Stimulated activated CD4-positive, alpha-beta T cell treated with anti-CD3 and anti-CD28 coated beads, Interleukin-4, amount 100 ng/mL, for 24 hours (primary cell): ENCODE measurements at places on chromosomes 2 and 18.

DNA sequence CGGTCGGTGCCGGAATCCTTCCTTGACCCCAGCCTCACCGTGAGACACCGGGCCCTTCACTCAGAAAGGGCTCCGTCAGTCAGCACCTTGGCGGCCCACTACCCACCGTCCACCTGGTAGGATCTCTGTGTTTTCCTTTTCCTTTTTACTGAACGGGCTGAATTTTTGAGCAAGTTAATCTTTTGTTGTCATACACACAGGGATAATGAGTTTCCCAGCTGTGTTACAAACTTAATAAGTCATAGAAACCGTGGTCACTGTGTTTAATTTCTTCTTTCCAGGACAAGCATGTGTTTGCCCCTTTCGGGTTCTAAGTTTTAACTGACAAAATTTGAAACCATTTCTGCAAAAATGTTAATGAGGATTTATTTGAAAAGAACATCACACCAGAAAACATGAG, 39.0 kb upstream of the TPO start:
- no peak for DNase-seq

DNA sequence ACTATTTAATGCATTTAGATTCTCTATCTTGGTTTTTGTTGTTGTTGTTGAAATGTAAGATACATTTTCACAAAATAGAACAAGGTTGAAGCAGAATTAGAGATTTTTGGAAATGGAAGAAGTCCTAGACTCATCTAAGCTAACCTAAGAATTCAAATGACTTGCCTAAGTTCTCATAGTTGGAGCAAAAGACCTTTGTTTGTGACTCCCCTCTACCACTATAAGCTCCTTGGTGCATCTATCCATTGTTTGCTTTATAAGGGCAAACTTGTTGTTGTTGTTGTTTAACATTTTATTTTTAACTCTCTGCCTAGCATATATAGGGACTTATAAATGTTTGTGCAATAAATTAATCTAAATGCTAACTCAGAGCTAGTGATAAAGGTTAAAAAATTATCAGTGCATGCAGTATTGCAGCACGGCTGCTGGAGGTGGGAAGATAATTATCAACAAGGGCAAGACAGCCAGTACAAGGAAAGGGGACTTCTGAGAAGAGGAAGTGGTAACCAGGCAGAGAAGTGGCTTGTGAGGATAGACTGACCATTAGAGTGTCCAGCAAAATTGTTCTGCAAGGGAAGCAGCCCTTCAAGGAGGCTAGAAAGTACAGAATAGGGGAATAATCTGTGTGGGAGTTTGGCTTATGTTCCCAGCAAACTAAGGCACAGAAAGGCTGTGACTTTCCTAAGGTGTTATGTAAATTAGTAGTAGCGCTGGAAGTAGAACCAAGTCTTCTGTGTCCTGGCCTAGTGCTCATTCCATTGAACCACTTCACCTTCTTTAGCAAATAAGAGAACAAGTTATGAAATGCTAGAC, 38.1 kb upstream of the ACYP2 start:
- no peak for DNase-seq

- DNase-seq: no peak
These were observed 33.6 kb downstream of the FARP2 start for GRCh38 chr2:241389697-241390096.

GRCh38 chr2:65320042-65320725, 92.6 kb downstream of the ACTR2 start:
- peak; percentile 22 for DNase-seq

GRCh38 chr2:176111309-176111663, 4.2 kb downstream of the HOXD11 start:
- DNase-seq: no peak

DNA sequence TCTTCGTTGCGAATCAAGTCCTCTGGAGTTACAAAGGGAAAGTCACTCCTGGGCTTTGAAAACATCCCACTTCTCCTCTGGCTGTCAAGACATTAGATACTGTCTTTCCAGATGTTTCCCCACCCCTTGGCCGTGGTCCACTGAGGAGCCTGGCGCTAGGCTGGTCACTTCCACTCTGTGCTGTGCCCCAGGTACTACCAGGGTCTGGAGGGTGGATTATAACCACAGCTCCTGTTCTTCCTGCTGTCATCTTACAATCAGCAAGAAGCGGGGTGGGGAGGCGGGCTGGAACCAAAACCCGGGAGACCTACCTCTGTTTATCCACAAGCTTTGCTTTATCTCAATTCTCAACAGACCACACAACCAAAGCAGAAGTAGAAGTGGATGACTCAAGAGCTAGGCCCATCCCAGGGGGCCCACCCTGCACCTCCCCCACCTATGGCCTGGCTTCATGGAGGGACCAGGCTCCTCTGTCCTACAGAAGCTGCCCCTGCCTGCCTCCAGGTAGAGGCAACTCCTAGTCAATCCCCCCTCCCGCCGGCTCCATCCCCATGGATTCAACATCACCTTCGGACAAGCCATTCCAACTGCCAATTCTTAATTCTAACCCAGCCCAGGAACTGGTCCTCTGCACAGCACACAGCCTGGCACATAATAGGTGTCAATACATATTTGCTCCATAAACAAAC, 17.8 kb downstream of the SMAD7 start:
- DNase-seq: no peak

DNA sequence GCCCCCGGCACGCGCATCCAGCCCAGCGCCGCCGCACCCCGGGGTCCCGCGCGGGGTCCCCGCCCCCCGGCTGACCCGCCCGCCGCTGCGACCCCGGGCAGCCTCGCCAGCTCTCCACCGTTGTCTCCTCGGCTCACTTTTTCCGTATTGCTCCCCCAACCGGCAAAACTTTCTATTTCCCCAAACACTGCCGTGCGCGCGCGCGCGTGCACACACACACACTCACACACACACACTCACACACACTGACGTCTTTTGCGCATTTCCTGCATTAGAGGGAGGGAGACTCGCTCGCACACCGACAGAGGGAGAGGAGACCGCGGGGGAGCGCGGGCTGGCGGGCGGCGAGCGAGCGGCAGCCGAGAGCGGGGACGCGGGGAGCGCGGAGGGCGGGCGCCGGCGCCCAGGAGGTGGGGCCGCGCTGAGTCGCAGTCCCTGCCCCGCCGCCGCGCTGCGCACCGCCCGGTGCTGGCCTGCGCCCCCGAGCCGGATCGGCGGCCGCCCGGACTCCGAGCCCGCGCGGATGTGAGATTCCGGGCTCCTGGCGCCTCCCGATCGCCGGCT, 542 bp upstream of the PRKCE start:
- peak; percentile 91 for DNase-seq

DNA sequence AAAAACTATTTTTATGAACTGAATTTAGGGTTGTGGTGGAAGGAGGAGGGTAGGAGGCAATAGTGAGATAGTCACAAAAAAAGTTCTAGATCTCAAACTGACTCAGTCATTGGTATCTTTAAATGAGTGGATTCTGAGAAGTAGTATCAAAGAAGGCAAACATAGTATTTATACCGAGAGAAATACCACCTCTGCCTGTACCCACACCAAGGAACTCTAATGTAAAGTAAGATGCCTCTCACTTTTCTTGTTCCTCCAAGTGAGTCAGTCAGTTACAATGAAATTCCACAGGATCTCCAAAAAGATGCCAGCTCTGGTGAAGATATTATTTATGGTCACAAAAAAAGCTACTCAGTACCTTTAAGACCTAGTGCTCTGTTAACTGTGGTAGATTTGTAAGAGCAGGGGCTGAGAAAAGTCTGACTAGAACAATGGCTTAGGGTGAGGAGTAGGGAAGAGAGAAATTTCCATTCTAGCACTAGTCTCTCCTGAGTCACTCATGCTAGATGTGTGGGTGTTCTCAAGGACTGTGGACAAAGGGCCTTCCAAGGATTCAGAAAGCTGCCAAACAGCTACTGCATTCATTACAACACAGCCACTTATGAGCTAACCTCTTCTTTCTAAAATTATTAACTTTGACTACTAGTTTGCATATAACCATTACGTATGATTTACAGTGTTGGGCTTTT, 36.3 kb downstream of the YWHAQ start:
- peak; percentile 39 for DNase-seq
